Effector CD8-positive, alpha-beta T cell (primary cell): ENCODE measurements at places on chromosomes 11 and 22.

DNA sequence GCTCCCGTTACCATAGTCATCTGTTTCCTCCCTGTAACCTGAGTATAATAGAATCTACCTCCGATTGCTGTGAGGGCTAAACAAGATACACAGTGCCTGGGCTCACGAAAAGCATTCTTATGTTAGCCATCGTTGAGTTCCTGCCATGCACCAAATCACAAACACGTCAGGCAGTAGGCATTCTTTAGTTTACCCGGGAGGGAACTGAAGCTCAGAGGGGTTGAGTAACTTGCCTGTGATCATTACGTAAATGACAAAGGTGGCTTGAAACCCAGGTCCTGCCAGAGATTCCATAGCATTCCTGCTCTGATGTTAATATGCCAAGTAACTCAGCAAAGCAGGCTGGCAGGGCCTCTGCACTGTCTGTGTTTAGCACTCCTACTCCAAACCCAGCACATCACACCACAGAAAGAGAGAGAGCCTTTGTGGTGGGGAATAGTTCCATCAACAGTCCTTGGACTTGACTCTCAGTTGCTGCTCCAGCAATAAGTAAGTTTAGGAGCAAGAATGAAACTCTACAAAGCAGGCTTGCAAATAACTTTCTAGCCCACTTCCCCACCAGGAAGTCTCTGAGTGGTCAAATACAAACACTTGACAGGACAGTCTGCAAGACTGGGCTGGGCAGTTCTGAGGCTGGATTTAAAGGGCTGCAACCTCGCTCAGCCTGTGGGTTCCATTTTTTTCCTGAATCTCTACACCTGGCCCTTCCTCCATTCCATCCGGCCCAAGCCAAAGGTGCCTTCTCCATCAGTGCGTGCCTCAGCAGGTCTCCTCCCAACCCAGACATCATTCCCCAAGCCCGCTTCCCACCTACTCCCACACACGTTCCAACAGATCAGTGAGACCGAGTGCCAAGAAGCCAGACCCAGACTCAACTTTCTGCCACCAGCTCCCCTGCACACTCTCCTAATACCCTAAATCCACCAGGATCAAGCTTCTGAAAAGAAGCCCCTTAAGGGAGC, 1.1 kb downstream of the SCN2B start:
- no peak for DNase-seq

GRCh38 chr11:14902650-14903350, 10.8 kb upstream of the CYP2R1 start:
- DNase-seq: no peak

- DNase-seq: no peak
Measured at GRCh38 chr22:40648386-40648785, 11.9 kb upstream of the MRTFA start.

DNA sequence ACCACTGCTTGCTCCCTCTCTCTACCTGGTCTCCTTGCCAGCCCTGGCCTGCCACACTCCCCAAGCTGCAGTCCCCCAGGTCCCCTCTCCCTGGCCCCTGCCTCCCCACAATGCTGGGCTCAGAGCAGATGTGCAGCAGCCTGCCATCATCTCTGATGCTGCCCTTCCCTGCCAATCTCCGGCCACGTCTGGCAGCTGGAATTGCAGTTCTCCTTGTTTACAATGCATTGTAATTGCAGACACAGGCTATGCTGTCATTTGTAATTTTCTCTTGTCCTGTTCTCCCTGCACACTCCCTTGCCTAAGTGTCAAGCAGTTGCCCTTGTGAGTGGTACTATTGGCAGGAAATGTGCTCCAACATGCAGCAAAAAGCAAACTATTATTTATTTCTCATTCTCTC, 222.3 kb downstream of the NTM start:
- no peak for DNase-seq

GRCh38 chr11:125365196-125365931, 130.7 kb downstream of the FEZ1 start:
- DNase-seq: no peak
